Esophagus squamous epithelium (tissue), 5 donors: ENCODE measurements at places on chromosomes 1 and 21.

GRCh38 chr1:208917723-208918122 lies 665.8 kb upstream of the CAMK1G start:
- no peak for DNase-seq

- no peak for DNase-seq
Measured at GRCh38 chr1:18575620-18576019, 55.0 kb upstream of the PAX7 start.

DNA sequence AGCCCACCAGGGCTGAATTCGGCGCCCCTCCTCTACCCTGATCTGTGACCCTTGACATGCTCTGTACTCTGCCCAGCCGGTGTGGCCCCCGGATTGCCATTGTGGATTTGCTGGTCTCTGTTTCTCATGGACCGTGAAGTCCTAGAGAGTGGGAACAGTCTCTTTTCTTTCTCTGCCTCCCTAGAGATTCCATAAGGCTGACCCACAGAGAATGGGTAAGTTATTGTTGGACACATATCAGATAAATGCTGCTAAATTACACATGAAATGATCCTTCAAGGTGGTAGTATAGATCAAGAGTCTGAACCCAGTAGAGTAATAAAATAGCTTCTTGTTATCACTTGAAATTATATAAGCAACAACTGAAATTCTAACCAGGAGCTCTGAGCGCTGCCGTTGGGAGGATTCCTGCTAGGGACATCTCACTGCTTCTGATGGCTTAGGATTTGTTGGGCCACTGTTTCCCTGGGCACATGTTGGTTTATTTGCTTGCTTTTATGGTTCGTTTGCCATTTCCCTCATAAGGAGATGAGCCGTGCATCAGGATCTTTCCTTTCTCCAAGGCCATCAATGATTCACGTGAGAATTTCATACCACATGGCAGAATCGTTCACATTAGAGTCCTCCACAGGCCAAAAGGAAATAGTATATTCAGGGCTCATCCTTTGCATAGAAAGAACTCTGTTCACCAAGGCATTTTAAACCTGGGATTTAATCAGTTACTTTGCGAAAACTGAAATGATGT lies 111.9 kb downstream of the ZBTB18 start:
- no peak for DNase-seq

- DNase-seq: no peak
Measured at GRCh38 chr1:18058981-18059605, 48.5 kb upstream of the IGSF21 start.

DNA sequence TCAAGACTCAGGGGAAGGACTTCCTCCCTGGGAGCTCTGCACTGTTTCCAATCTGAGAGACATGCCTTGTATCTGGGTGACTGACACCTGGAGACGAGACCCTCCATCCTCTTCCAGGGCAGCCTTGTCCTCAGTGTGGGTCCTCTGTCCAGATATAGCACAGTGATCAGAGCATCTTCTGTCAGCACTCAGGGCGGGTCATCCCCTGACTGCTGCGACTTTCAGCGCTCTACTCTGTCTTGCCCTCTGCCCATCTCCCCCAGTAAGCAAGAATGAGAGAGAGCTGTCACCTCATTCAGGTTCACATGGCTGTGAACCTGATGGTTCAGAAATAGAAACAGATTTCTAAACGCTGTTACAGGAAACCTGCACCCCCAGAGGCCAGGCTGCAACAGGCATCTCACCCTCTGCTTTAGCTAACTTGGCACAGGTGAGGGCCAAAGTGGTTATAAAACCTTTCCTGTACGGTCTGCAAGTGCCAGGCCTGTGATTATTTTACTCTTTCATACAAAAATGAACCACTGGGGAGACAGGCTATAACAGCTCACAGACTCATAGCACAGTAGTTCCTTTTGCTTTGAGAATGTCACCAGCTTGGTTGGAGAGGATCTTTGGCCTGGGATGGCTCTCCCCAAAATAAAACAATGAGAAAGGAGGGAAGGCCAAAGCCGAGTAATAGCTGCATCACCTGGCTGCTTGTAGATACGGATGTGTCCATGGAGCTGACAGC lies 11.4 kb upstream of the TENT5C start:
- no peak for DNase-seq

- no peak for DNase-seq
Measured at GRCh38 chr1:227735539-227736285, 477 bp downstream of the SNAP47 start.

DNA sequence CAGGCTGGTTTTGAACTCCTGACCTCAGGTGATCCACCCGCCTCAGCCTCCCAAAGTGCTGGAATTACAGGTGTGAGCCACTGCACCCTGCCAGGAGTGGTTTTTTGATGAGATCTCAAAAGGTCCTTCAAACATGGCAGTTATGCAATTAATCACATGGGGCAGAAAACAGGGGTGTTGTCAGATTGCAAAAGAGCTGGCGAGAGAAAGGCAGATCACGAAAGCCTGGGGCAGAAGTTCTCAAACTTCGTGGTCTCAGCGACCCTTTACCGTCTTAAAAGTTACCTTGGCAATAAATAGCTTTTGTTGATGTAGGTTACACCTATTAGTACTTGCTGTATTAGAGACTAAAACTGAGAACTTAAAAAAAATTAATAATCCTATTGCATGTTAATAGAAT lies 16.1 kb downstream of the CNR2 start:
- no peak for DNase-seq

- DNase-seq: no peak
Measured at GRCh38 chr1:5724847-5725246, 267.4 kb downstream of the NPHP4 start.

GRCh38 chr1:110638556-110638955 lies 32.4 kb upstream of the KCNA2 start:
- DNase-seq: no peak

DNA sequence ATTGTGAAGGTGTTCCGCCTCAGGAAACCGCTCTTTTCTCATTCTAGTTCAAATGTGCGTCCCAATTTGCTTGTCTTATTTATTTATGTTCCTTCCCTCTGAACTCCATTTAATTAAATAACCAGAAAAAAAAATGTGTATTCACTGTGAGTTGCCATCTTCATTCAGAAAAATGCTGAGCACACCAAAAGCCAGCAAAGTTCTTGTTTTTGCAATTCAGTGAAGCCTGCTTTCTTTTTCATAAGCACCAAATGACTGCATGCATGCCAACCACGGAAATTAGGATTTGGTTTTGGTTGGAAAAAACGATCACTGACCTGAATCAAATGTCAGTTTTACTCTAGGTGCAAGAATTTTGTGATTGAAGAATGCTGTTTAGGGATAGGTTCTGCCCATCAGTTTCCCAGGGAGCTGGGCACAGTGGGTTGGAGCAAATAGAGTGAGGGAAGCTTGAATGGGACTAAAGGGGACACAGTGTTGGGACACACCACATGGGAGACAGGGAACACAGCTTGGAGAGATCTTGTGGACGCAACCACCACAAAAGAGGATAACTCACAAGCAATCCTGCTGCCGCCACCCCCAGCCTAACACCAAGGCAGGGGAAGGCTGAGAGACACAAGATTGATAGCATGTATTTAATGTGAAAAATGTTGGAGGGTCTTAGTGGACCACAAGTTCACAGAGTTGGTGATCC lies 183.4 kb upstream of the GALNT2 start:
- DNase-seq: no peak

DNA sequence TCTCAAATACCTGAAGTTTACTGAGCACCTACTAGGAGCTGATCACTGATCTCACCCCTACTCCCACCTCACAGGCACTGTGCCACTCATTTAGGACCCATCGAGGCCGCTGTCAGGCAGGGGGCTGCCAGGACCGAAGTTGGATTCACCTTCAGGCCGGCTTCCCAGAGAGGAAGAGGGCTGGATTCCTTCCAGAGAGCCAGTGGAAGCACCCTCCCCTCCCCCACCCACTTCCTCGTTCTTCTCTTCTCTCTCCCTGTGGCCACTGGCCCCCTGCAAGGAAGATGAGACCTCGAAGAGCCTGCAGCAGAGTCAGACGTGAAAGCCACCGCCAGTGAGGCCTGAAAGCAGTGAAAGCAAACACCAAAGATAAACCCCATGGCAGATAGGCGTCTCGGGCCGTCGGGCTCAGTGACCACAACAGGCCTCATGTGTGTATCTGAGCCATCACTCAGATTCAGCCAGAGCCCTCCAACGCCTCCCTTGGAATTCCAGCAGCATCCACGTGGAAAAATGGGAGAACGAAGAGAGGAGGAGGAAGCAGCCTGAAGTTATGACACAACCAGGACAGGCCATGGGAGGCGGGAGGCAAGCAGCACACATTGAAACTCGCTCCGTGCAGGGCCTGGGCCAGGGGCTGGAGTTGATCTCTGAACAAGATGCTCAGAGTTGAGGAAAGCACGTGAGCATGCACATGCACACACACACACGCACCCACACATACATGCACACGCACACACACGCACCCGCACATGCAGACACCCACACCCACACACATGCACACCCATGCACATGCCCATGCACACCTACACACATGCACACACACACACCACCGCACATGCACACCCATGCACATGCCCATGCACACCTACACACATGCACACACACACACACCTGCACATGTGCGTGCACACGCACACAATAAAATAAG lies 6.2 kb upstream of the AGTRAP start:
- no peak for DNase-seq

DNA sequence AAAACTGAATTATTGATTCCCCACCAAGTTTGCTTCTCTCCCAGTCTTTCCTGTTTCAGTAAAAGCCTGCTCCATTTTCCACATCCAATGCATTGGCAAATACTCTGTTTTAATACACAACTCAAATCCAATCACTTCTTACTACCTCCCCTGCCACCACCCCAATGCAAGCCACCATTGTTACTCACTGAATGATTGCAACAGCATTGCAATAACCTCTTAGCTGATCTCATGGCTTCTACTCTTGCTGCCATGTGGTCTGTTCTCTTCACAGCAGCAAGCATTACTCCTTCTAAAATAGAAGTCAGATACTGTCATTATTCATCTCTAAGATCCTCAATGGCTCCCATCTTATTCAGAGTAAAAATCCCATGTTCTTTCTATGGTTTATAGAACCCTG lies 123.4 kb downstream of the ATP6V1G3 start:
- DNase-seq: no peak

- no peak for DNase-seq
Measured at GRCh38 chr1:116825207-116825719, 71.0 kb downstream of the CD2 start.

- no peak for DNase-seq
Measured at GRCh38 chr1:152928671-152929070, 18.3 kb upstream of the SPRR5 start.

- no peak for DNase-seq
Measured at GRCh38 chr1:183844806-183845205, 39.9 kb downstream of the RGL1 start.

DNA sequence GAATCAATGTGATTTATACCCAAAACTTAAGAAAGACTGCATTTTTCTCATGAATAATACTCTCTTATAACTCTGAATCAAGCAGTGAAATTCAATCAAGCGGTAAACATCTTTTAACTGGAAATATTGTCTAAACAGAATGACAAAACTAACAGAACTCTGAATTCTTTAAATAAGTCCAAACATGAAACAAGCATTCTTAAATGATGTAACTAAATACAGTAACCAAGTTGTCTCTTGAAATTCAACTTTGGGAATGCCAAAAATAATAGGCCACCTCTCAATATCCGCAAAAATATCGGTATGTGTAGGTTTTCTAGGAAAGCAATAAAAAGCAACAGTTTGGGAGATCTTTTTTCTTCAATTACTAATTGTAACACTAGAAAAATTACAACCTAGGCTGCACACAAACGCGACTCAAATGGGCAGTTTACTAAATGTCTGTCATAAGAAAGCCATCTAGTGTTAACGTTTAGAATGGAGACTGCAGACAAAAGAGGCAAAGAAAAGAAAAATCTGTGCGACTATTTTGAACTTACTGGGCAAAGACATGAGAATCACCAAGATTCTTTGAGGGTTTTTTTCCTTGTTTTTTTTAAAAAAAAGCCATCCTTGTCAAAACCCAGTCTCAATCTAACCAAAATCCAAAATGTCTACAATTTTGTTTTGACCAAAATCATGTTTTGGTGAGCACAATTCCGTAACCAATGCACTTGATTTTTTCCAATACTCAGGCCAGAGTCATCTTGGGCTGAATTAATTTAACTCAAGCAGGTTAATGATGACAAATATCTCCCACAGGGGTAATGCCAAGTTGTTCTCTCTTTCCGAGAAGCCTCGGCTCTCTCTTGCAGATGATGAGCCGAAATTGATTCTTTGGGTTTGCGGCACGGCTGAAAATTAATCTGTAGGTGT lies 1.3 kb downstream of the SIPA1L2 start:
- no peak for DNase-seq

GRCh38 chr1:200720199-200720598 lies 18.5 kb upstream of the CAMSAP2 start:
- no peak for DNase-seq

GRCh38 chr1:111203681-111204200 lies 3.3 kb upstream of the DENND2D start:
- peak; percentile 76 for DNase-seq

DNA sequence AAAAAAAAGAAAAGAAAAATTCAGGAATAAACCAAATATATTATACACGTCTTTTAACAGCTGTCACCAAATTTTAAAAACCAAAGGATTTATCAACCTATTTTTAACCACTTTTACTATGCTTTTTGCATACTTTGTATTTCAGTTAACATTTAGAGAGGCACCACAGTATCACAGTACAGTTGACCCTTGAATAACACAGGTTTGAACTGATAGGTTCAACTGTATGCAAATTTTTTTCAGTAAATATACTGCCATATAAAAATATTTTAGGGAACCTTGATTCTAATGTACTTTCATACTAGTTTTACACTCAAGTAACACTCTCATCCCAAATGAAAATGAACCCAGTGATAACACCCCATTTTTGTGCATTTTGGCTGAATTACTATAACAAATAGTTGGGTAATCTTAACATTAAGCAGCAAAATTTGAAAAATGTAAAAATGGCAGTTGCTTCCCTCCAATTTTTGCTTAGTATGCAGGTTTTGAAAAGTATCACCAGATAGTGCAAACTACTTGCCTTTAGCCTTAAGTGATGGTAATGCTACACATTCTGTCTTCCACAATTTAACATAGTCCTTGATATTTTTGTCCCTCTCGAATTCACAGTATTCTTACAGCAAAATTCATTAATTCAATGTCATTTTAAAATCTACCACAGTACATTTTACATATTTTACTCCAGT lies 10.8 kb upstream of the ADCY10 start:
- no peak for DNase-seq

- no peak for DNase-seq
Measured at GRCh38 chr1:246875041-246876026, 56.4 kb downstream of the AHCTF1 start.

DNA sequence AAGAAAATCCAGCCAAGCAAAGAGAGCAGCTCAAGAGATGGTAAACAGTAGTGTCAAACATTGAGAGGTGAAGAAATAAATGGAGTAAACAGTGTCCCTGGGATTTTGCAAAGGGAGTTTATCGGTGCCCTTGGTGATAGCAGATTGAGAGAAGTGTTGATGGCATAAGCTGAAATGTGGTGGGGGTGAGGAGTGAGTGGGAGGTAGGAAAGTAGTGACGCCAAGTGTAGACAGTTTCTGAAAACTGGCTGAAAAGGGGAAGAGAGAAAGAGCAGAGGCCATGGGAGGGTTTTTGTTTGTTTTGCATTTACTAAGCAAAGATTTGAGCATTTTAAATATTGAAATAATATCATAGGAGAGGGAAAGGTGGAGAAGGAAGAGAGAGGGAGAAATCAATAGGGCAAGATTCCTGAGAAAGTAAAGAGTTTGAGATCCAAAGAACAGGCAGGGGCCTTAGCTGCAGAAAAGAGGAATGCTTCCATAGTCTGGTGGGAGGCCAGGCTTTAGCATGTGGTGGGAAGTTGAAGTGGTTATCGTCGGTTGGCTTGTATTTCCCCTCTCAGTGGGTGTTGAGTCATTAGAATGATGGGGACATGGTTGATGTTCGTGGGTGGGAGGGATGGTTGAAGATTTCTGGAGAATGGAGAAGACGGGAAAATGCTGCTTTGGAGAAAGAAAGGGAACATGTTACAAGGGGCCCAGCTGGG lies 26.8 kb upstream of the RASAL2 start:
- no peak for DNase-seq
